ENCODE measurements at places on chromosomes 7 and 10. TPM values are rescaled to one million over a fixed set of nuclear protein-coding genes. Genes with fewer than 3 reads are reported as not detected.

GRCh38 chr10:132149271-132149670 lies 37.5 kb upstream of the DPYSL4 start:
- peak; percentile 54 for DNase-seq

- peak; percentile 70 for DNase-seq
Observed at GRCh38 chr10:133334503-133335245, 2.0 kb downstream of the CALY start.

DNA sequence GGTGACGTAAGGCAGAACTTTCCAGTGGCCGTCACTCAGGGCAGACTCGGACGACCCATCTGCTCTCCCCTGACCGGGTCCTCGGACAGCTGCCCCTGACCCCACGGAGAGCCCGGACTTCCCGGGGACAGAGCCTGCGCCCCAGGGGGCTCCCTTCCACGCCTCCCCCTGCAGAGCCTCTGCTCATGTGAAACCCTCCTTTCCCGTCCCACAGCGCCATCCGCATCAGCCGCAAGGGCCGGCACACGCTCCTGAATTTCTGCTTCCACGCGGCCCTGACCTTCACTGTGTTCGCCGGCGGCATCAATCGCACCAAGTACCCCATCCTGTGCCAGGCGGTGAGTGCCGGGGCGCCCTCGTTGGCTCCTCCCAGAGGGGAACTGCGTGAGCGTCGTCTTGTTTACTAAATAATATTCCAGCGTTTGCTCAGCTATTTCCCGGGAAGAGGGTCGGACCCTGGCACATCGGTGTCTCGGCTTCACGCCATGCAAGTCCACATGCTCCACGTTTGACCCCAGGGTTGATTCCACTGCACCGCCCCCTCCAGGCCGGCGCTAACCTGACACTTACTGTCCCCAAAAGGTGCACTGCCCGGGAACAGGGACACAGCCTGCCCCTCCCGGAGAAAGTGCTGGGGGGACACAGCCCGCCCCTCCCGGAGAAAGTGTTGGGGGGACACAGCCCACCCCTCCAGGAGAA lies 10.9 kb downstream of the ADGRA1 start:
- DNase-seq, result no peak

DNA sequence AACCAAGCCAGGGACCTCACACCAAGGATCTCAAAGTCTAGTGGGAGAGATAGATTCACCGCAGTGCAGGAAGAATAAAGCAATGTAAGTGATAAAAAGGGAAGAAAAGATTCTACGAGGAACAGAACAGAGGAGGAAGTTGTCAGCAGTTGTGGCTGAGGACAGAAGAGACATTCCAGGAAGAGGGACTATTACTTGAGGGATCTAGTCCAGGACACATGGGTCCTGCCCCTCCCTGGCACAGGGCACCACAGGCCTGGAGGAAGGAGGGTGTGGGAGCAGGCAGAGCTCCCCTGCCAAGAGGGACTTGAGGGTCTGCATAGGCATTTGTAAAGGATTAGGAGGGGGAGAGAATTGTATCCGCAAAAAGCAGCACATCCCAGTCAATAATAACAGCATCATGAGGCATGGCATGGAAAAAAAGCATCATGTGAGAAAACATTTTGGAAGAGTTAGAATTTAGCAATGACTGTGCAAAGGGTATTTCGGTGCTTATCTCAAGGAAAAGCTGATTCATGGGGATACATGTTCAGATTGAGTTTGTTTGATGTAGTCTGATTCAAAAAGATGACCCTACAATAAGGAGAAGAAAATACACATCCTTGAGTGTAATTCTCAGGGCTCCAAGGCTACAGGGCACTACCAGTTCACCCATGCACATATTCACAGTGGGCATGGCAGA lies 12.7 kb downstream of the C10orf71 start:
- no peak for DNase-seq

DNA sequence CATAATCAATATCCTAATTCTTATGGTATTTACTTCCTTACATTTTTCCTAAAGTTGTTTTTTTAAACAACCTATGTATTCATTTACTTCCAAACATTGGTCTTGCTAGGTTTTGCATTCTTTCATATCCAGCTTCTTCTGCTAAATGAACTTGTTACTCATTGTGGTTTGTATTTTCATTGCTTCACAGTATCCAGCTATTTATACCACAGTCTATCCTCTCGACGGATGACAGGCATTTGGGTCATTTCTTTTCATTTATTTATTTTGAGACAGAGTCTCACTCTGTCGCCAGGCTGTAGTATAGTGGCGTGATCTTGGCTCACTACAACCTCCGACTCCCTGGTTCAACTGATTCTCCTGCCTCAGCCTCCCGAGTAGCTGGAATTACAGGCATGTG lies 66.8 kb downstream of the CCDC6 start:
- no peak for DNase-seq

DNA sequence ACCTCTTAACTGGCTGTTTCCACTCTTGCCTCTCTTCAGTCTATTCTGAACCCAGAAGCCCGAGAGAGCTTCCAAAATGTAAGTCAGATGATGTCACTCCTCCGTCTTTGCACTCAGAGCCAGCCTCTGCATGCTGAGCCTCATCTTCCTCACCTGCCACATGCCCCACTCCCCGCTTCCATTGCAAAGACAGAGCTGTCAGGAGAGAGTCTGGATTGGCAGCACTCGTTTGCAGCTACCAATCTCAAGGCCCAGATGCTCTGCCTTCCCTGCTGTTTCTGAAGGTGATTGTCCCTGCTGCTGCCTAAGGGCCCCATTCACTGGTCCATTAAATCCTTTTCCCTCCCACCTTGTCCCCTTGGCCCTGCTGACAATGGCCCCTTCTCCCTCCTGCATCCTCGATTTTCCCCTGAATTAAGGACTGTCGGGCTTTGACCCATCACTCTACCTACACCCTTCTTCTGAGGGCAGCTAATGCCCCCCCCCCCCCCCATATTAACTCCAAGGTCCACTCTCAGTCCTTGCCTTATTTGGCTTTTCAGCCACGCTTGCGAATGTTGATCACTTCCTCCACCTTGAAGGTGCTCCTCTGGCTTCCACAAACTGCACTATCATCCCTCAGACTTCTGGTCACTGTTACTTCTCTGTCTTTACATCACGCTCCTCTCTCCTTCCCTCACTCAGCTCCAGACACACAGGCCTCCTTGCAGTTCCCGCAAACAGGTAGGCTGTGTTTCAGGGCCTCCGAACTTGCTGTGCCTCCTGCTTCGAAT lies 98.5 kb downstream of the CHN2 start:
- DNase-seq, result no peak

DNA sequence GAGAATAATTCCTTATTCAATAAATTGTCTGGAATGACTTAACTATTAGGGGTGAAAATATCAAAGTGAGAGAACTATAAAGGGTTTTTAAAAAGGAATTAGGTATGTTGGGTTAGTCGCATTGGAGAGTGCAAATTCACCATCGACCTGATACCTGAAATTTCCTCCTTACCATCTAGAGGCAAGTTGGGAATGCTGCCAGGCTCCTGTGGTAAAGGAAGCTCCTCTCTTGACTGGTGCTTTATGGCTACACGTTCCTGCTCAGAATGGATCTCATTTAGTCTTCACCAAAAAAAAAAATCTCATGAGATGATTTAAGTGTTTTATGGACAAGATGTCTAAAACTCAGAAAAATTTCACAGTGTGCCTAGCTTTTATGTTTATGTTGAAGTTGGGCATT lies 129.8 kb downstream of the EGFR start:
- DNase-seq, result no peak

DNA sequence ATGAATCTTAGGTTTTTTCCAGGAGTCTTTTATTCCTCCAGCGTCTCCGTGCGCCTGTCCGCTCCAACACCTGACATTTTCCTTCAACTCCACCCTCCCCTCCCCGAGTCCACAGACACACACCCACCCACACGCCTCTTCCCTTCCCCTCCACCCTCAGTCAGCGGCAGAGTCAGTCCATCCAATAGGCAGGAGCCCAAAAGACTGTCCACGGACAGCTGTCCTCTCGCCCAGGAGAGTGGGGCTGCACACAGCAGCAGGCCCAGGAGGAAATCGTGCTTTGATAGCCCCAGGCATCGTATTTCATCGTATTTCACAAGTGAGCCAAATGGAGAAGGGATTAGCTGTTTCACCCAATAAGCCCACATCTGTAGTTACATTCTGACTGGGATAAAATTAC lies 285.1 kb downstream of the ZEB1 start:
- DNase-seq, result no peak

GRCh38 chr10:58672845-58673244 lies 160.2 kb downstream of the BICC1 start:
- DNase-seq, result no peak

GRCh38 chr10:112287844-112288243 lies 4.6 kb downstream of the TECTB start:
- no peak for DNase-seq

- no peak for DNase-seq
Observed at GRCh38 chr10:33553748-33554571, 219.5 kb upstream of the NRP1 start.

DNA sequence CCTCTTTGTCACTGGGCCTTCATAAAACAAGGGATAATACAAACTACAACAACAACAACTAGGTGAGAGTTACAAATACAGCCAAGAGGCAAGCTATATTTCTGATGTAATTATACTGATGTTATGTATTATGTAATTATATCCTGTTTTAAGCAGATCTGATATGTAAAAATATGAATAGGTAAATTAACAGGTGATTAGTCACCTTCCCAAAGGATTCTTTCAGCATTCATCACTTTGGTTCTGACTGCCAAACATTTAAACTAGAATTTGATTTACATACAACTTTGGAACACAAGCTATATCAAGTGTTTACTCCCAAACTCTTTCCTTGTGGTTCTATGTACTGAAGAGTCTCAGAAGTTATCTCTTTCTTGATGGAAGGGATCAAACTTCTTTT lies 53.7 kb downstream of the BEND7 start:
- no peak for DNase-seq

Gene ZNF488
- polyA plus RNA-seq, result 0.59 TPM

Gene TAS2R5
- polyA plus RNA-seq, result 0.75 TPM

Gene CXCL12
- 4.7 TPM for polyA plus RNA-seq

Gene TEX36
- not detected for polyA plus RNA-seq

Measured in SK-N-SH (cell line).